ENCODE measurements at places on chromosomes 6 and 20.

DNA sequence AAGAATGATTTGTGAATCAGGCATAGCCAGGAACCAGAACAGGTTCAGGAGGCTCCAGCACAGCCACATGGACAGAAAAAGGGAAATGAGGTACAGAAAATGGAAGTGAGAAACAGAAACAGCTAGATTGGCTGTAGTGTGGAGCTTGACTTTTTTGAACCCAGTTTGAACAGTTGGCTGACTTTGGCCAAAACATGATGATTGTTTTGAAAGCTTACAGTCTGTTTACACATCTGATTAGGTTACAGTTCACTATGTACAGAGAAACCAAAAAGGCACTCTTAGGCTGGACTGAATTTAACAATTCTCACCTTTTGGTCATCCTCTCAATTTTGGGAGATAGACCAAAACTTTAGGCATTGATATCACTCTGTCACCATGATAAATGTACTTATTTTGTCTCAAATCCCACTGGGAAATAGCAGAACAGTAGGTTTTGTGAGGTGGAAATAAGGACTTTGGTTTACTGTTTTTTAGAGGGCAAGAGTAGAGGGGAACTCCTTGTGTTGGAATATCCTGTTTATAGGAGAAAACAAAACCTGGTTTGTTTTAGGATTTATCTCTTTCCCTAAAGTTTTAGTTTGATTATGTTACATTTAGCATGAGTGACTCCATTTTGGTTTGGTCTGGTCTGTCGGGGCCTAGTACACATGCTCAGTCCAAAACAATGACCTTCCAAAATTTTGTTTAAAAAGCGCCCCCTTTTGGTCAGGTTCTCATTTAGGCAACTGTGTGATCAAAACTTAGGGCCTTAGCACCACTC is 123.1 kb downstream of the OLIG3 start:
- no peak for ATAC-seq

GRCh38 chr6:83594941-83595340 is 82.6 kb downstream of the PRSS35 start:
- ATAC-seq: no peak

GRCh38 chr6:10550764-10551163 is 29.6 kb downstream of the GCNT2 start:
- no peak for ATAC-seq

- ATAC-seq: no peak
Measured at GRCh38 chr20:38242848-38243708, 17.5 kb downstream of the KIAA1755 start.

DNA sequence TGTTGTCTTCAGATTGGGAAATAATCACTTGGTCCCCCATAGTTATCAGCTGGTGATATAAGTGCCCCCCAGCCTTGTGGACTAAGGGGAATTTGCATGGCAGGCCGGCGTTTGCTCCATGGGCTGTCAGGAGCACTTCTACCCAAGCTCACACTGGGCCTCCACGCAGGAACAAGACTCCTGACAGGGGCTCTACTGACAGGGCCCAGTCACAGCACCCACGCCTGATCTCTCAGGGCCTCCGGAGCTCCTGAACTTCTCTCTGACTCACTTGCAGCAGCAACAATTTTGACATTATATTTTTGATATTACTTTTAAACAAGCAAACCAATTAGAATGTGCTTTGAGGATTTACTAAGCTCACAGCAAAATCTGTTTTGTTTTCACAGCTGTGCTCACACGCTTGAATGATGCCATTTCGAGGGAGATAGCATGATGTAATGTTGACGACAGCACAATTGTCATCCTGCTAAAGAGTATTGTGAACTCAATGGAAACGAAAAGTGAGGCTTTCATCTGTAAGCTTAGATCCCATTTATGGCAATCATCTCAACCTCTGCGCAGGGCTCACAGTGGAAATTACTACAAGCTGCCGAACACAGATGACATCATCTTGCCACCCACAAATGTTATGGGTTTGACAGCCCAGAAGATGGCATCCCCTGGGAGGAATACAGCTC is 28.7 kb upstream of the TXNDC5 start:
- no peak for ATAC-seq

DNA sequence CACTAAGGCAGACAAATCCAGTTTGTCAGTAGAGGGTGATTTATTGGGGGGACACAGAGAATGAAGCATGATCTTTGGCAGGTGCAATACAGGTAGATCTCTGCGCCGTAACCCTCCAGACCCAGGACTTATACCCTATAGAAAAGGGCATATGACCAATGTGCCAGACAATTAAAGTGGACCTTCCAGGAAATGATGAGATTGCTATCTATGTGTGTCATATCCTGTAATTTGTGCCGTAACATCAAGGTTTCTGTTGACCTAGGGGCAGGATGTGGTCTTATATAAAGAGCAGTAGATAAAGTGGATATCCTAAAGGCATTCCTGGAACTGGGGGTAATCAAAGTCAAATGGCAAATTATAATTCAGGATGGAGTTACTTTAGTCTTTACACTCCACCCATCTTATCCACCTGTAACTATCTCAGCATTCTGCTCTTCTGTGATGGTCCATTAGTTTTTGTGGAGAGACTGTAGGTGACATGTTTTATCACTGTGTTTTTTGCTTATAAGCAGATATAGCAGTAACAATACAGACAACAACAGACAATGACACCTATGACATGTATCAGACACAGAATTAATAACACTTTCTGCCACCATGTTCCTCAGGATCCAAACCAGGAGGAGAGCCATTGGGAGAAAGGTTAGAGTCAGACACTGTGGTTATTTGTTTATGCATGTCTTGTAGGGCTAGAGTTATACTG is 43.1 kb upstream of the ZNF337 start:
- no peak for ATAC-seq

DNA sequence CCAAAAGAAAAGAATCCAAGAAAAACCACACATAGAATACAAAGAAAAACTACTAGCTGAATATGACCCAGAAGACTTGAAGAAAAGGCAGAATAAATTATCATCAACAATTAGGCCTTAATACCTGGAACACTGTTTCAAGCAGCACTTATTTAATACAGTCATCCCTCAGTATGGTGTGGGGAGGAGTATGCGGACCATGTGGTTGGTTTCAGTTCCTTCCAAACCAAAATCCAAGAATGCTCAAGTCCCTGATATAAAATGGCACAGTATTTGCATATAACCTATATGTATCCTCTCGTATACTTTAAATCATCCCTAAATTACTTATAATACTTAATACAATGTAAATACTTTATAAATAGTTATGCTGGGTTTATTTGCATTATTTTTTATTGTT is 16.1 kb downstream of the CDK19 start:
- no peak for ATAC-seq

- ATAC-seq: no peak
Measured at GRCh38 chr6:155143029-155143577, 120.7 kb upstream of the CLDN20 start.

- ATAC-seq: no peak
Measured at GRCh38 chr6:47741807-47742206, 40.0 kb upstream of the OPN5 start.

DNA sequence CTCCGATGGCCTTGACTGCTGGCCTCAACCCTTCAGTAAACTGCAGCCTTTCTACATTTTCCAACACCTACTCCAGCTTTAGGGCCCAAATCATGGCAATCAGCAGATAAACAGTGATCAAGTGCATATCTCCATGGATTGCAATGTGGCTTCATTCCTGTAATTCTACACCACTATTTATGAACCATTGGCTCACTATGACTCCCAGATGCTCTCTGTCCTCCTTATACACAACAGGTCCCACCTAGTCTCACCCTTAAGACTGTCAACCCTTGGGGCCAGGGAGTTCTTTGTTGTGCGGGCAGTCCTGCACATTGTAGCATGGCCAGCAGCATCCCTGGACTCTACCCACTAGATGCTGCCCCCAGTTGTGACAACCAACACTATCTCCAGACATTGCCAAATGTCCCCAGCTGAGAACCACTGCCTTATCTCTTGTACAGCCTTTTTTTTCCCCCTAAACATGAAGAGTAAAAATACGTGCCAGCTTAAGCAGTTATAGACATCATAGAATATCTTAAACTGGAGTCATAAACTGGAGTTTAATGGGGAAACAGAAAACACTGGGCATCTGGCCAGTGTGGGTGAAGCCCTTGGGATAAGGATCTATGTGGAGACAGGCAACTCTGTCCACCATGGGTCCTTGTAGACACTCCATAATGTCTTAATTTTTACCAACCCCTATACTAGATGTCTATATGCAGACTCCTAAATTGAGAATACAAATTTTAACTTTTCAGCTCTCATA is 21.1 kb downstream of the MRPL14 start:
- no peak for ATAC-seq

- no peak for ATAC-seq
Measured at GRCh38 chr20:62879275-62880146, 17.9 kb upstream of the TCFL5 start.

DNA sequence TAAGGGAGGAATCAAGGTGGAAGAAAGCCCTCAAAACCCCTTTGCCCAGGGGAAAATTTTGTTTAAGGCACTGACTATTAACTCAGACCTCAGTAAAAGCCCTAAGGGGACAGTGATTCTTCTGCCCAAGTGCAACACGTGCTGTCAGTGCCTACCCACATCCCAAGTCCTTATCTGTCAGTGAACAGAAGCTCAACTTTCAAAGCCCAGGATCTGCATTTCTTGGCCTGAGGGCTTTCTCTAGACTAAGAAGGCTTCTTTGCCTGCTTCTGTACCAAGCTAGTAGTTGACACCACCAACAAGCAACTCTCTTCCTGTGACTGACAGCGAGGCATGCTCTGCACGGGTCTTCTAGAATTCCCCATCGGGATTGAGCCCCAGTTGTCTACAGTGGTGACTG is 416.0 kb upstream of the SPTLC3 start:
- no peak for ATAC-seq

GRCh38 chr20:44034451-44034850 is 119.8 kb downstream of the TOX2 start:
- no peak for ATAC-seq

GRCh38 chr6:127290391-127291265 is 24.0 kb downstream of the RNF146 start:
- no peak for ATAC-seq

DNA sequence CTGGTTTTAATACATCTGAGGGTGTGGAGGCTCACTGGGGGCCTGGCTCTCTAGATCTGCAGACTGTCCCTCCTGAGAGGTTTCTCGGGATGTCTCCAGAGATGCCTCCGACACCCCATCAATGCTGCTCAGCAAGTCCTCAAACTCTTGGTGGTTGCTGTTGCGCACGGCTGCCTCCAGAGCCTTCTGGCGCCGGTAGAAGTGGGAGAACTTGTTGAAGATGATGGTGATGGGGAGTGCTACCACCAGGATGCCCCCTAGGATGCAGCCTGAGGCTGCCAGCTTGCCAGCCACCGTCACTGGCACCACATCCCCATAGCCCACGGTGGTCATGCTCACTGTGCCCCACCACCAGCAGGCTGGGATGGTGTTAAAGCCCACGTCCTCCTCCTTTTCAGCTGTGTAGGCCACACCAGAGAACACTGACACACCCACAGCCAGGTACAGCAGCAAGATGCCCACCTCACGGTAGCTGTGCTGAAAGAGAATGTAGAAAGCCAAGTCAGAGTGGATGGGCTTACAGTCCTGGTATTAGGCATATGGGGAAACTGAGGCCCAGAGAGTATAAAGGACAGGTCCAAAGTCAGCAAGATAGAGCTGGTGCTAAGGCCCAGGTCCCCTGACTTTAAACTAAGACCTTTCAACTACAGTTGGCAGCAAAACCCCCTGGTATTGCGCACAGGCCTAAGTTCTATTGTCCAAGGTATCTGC is 5.9 kb downstream of the KCNS1 start:
- ATAC-seq: no peak

DNA sequence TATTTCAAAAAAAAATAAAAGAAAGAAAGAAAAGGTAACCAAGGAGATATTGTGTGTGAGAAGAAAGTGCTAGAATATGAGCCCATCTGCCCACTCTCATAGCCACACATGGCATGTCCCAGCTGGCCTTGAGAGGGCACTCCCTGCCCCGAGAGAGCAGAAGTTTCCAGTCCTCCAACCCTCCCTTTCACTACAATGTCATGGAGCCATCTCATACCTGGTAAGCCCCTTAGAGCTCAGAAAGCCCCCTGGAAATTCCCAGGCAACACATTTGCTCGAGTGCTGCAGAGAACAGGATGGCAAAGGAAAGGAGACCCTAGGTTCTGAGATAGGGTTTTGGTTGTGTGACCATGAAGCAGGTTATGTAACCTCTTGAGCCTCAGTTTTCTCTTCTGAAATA is 75.8 kb upstream of the RIN2 start:
- ATAC-seq: no peak

DNA sequence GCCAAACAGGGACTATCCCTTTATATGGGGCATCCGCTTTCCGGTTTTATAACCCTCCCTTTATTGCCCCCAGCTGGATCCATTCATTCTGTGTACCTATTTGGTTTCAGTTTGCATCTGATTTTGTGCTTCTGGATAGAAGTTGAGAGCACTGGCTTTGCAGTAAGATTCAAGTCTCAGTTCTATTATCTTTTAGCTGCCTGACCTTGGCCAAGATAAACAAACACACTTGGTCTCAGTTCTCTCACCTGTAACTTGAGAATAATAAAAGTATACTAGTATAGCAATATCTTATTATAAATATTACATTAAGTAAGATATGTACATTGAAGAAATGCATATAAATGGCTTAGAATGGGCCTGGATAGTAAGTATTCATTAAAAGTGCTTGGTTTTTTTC is 182.4 kb upstream of the TSHZ2 start:
- no peak for ATAC-seq

DNA sequence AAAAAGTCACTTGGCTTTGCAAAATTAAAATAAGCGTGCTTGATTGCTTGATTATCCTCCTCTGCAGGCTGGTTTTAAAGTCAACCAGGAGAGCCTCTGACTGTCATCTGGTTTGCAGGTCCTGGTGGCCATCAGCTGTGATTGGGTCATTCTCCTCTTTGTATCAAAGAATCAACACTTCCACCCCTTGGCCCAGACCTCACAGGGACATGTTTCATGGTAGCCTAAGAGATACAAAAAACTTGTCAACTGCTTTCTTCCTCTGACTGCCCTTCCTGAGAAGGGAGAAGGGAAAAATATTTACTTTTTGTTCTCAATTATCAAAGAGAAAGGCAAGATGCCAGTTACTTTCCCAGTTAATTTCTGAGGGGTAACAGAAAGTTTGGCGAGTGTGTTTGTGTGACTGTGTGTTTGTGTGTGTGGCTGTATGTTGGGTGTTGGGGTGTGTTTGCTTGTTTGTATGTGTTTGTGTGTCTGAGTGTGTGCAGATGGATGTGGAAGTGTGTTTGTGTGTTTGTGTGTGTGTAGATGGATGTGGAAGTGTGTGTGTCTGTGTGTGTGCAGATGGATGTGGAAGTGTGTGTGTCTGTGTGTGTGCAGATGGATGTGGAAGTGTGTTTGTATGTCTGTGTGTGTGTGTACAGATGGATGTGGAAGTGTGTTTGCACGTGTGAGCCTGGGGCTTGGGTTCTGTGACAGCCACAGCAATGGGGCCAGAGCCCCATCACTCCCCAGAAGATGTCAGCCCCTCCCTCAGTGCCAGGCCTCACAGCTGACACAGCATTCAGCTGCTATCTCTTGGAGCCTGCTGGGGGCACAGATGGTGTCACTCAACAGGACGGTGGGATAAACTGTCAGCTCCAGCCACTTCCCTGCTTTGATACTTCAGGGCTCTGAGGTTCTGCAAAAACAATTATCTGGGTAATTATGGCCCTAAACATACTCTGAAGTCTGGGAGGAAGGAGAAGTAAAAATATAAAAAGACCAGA is 98.6 kb upstream of the RNF24 start:
- no peak for ATAC-seq

Measured in gastroesophageal sphincter (tissue), 4 donors.